ENCODE measurements at places on chromosomes 13 and 19.
A peak's percentile ranks its signal among the peaks of the same experiment; 100 is the strongest.

GRCh38 chr13:111212517-111212873 lies 97.4 kb downstream of the ARHGEF7 start:
- no peak for DNase-seq

DNA sequence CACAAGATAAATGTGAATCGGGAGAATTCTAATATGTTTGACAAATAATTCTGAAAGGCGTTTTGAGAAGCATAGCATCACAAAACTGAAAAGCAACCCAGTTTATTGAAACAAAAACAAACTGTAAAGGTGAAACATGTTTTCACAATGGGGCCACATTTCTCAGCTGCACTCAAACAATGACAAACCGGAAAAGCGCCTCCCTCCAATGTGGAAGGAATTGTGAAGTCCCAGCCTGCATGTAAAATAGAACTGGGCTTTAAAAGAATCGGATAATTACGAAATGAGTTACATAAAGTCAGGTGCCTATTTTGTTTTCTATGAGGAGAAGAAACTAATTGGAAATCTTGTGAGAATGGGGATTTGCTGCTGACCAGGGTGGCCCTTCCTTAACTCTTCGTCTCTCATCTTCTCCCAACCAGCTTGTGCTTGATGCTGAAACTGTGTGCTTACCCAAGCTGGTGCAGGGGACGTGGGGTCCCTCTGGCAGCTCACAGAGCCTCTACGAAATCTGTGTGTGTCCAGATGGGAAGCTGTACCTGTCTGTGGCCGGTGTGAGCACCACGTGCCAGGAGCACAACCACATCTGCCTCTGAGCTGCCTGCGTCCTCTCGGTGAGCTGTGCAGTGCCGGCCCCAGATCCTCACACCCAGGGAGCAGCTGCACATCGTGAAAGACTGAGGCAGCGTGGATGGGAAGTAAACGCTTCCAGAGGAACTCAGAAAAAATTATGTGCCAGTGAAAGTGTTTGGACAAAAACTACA lies 109.4 kb downstream of the SACS start:
- no peak for DNase-seq

DNA sequence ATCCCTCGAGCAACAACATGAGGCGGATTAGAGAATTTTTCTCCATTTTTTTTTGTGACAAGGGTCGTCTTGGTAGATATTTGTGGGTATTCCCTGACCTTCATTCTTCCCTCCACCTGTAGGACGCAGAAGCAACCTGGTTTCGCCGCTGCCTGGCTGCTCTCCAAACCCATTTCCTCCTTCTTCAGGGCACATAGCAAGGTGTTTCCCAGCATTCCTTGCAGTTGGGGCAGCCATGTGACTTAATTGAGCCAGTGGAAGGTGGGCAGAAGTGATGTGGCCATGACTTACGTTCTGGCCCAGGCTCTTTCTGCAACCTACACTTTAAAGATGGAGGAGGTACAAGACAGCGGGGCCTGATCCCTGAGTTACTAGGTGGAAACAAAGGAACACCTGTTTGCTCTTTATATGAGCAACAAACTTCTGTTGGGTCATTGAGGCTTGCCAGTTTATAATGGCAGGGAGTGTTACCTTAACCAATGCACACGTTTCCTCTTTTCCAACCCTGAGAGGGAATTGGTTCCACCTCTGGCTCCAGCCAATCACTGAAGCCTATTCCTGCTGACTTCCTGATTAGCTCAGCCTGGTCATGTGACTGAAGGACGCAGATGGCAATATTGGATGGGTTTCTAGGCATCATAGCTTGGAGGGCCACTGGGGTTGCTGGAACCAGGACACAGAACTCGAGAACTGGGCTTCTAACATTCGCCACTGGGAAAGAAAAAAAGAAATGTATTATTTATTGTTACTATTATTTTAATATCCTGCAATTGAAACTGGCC lies 30.8 kb upstream of the ZNRF4 start:
- DNase-seq: no peak

- DNase-seq: peak; percentile 11
Measured at GRCh38 chr13:103255587-103256301, 189.5 kb upstream of the SLC10A2 start.

DNA sequence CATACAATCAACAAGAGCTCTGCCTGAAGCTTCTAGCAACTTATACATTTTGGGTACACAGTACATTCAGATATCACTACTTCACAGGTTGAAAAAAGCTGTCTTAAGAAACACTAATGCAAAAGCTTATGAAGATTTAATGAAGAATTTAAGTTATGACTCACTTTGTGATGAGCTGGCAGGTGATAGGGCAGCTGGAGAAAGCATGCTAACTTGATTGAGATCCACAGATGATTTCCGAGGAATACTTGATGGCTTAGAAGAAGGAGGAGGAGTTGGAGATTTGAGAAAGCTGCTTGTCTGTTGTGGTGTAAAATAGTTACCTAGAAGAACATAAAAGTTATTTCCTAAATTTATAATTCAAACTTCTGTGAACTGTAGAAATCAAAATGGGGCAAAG lies 23.3 kb downstream of the EXOSC8 start:
- DNase-seq: no peak

DNA sequence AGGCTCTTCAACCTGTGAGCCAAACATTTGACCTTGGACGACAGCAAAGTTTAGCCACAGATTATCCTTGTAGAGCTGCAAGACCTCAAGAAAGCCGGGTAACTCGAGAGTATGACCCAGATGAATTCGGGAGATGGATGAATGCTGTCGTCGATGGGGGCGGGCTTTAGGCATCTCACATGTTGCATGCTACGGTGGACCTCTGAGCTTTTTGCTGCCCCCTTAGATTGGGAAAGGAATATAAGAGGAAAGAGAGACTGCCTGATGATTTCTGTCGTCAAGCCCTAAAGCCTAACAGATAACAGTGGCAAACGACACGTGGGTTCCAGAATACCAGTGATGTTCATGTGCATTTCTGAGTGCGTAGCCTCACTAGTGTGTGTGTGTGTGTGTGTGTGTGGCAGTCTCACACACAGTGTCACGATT lies 730 bp upstream of the ABCC4 start:
- DNase-seq: no peak
